Stimulated activated CD4-positive, alpha-beta T cell treated with anti-CD3 and anti-CD28 coated beads, Interleukin-1b, Interleukin-23, amount 100 ng/mL, for 1 hour (primary cell): ENCODE measurements at places on chromosomes 4 and X.

- DNase-seq = no peak
These were observed 73.1 kb downstream of the CXXC4 start for GRCh38 chr4:104421566-104421965.

DNA sequence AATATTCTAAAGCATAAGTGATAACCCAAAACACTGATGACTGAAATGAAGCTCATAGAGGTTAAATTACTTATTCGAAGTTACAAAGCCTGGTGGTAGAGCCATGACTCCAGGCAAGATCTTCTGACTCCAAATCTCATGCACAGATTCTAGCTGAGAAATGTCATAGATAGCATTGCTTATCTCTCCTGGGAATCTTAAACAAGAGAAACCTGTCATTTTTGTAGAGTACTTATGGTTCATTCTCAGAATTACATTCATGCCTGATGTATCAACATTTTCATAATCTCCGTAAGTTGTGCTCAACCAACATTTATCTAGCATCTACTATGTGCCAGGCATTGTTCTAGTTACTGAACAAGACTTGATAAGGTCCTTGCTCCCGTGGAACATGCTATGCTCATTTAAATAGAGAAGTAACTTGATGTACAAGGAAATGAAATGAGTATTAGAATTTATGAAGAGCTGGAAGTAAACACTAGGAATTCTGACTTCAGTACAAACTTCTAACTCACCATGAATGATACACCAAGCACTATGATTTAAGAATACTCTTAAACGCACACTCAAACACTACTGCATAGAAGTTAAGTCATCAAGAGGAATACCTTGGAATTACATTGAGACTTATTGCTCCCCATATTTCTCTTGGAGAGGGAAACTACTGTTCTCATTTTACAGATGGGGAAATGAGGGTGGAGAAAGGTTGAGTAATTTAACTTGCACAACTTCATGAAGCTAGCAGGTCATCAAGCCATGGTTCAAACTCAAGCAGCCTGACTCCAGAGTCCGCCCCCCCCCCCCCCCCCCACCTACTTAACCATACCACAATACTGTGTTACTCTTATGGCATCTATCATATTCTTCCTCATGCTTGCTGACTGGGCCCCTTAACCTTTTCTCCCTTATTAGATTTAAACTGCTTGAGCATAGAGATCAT is 45.4 kb downstream of the MBNL3 start:
- DNase-seq = no peak

- no peak for DNase-seq
These were observed 233.9 kb downstream of the CHIC2 start for GRCh38 chr4:53830511-53830910.

DNA sequence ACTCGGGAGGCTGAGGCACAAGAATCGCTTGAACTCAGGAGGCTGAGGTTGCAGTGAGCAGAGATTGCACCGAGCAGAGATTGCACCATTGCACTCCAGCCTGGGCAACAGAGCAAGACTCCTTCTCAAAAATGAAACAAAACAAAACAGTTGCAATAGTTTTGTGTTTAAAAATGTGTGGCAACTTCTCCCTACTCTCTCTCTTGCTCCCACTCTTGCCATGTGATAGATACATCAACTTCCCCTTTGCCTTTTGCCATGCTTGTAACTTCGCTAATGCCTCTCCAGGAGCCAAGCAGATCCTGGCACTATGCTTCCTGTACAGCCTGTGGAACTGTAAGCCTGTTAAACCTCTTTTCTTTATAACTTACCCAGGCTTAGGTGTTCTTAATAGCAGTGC is 52.5 kb upstream of the INTU start:
- no peak for DNase-seq

DNA sequence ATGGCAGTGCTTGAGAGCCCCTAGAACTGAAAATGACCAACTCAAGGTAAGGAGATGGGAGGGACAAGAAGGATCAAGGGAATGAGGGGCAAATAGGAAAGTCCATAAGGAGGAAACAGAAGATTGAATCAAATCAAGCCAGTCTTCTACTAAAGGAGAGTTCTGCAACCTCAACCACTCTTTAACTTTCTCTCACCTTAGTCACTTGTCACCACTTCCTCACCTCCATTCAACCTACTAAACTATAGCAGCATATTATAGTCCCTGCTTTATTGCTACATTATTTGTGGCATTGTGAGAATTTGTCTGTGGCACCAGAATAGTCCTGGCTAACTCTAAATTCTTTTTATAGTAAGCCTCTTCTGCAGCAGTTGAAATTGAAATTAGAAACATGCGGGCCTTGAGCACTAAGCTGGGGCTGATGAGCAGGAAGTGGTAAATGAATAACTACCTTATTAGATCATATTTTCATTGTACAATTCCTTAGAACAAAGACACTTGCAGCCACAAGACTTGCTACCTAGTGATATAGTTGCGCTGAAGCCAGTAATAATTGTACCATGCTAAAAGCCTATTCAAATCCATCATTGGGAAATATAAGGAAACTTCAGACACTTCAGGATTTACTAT is 336.9 kb downstream of the ZNF674 start:
- DNase-seq = no peak

- no peak for DNase-seq
These were observed 47.9 kb downstream of the RGS12 start for GRCh38 chr4:3340700-3341083.
